Glutamatergic neuron (in vitro differentiated cells): ENCODE measurements at places on chromosomes 2 and 18. TPM values are rescaled to one million over a fixed set of nuclear protein-coding genes. Genes with fewer than 3 reads are reported as not detected.
A peak's percentile ranks its signal among the peaks of the same experiment; 100 is the strongest.

Gene SERPINB7
- total RNA-seq, result not detected

Gene CMPK2
- 0.81 TPM for total RNA-seq

Gene LRATD1
- total RNA-seq, result 19.4 TPM

Gene TWIST2
- total RNA-seq, result not detected

Gene AGFG1
- total RNA-seq, result 108 TPM

Gene PLB1
- not detected for total RNA-seq

GRCh38 chr2:38037757-38038621, 38.0 kb downstream of the CYP1B1 start:
- no peaks in the 10 kb centered on the region for H3K27me3 ChIP-seq
- no peaks in the 10 kb centered on the region for H3K4me1 ChIP-seq
- no peak overlapping the region for H3K27ac ChIP-seq
- peak; percentile 49 for DNase-seq
- no peaks in the 10 kb centered on the region for H3K36me3 ChIP-seq
- peak overlapping the region; percentile 36 for H3K4me3 ChIP-seq

GRCh38 chr2:23617811-23618215, 232.8 kb downstream of the KLHL29 start:
- peak overlapping the region; percentile 72 for H3K27ac ChIP-seq
- peak overlapping the region; percentile 78 for H3K4me3 ChIP-seq
- peaks cover 66% of the 10 kb centered on the region for H3K4me1 ChIP-seq
- DNase-seq, result no peak
- H3K27me3 ChIP-seq, result peaks cover 15% of the 10 kb centered on the region

- H3K27me3 ChIP-seq, result peaks cover 5% of the 10 kb centered on the region
- H3K27ac ChIP-seq, result no peak overlapping the region
- peaks cover 15% of the 10 kb centered on the region for H3K4me1 ChIP-seq
- no peak for DNase-seq
Measured at GRCh38 chr2:72133721-72134407, 13.8 kb downstream of the CYP26B1 start.

- no peak overlapping the region for H3K4me3 ChIP-seq
- H3K27me3 ChIP-seq, result no peaks in the 10 kb centered on the region
- H3K36me3 ChIP-seq, result peaks cover 3% of the 10 kb centered on the region
- peaks cover 2% of the 10 kb centered on the region for H3K4me1 ChIP-seq
- DNase-seq, result no peak
Measured at GRCh38 chr18:59085797-59086196, 53.9 kb upstream of the SEC11C start.

GRCh38 chr2:152962446-152962845, 244.0 kb downstream of the ARL6IP6 start:
- H3K4me3 ChIP-seq, result no peak overlapping the region
- no peaks in the 10 kb centered on the region for H3K36me3 ChIP-seq
- no peak overlapping the region for H3K27ac ChIP-seq
- no peaks in the 10 kb centered on the region for H3K4me1 ChIP-seq
- H3K27me3 ChIP-seq, result no peaks in the 10 kb centered on the region
- DNase-seq, result no peak

DNA sequence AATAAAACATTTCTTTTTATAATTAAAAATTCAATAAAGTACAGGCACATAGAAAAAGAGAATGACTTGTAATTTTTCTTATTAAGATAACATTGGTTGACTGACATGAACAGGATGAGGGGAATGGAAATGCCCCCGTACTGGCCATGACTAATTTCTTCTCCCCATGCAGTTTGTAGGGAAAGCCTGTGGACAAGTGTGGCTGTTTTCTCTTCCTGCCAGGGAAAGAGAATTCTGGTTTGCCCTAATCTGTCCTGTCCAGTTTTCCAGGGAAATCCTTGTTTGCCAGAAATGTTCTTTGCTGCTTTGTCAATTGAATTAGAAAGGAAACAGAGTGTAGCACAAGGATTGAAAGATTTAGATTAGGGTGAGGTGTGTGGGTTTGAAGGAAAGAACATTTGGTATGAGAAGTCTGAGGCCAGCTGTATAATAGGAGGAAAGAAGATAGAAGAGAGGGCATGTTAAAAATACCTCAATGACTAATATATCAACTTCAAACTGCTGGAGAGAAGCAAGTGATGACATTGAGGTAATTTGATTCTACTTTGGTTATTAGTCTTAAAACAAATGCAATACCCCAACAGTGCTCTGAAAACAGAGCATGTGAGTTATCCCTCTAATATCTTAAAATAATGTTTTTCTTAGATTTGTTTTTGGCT, 593.9 kb upstream of the ZNF804A start:
- H3K36me3 ChIP-seq, result no peaks in the 10 kb centered on the region
- no peak overlapping the region for H3K4me3 ChIP-seq
- no peaks in the 10 kb centered on the region for H3K27me3 ChIP-seq
- no peak for DNase-seq
- H3K4me1 ChIP-seq, result peaks cover 8% of the 10 kb centered on the region
- H3K27ac ChIP-seq, result no peak overlapping the region

DNA sequence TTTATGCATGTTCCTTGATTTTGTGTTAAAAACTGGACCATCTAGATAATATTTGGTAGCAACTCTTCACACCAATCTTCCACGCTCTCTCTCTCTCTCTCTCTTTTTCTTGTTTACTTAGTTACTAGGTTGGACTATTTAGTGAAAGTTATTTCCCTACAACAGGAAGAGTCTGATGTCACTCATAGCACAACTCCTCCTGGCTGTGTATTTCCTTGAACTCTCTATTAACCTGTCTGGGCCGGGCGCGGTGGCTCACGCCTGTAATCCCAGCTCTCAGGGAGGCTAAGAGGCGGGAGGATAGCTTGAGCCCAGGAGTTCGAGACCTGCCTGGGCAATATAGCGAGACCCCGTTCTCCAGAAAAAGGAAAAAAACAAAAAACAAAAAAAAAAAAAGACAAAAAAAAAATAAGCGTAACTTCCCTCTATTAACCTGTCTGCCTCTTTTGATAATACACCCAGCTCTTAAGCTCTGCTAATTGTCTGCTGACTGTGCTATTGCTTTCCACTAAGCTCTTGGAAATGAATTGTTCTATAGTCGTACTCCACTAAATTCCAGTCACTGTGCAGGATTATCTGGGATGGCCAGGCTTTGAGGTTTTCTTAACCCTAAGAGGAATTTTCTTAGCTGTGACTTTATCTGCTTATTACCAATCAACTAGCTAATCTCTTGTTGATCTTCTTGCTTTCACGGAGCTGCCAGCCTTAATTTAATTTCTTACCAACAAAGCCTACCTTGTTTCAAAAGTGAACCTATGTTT, 18.1 kb upstream of the CDH19 start:
- H3K27ac ChIP-seq, result no peak overlapping the region
- no peak overlapping the region for H3K4me3 ChIP-seq
- no peaks in the 10 kb centered on the region for H3K27me3 ChIP-seq
- no peak for DNase-seq

DNA sequence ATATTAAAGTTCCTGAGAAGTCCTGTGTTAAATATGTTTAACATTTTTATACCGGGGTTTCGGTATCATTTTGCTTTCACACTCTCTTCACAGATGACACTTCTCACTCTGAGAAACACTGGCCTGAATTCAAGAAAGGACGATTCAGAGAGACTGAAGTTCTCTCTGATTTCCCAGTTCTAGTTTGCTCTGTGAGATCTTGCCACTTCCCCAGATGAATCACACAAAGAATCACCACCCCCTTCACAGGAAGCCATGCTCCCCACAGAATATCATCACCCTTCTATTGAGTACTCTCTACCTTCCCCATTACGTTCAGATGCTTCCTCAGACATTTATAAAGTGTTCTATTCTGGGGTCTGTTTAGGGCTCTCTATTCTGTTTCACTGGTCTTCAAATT, 16.1 kb upstream of the CD207 start:
- no peak overlapping the region for H3K27ac ChIP-seq
- DNase-seq, result no peak
- no peaks in the 10 kb centered on the region for H3K36me3 ChIP-seq
- no peak overlapping the region for H3K4me3 ChIP-seq
- peaks cover 2% of the 10 kb centered on the region for H3K27me3 ChIP-seq

- H3K4me3 ChIP-seq, result no peak overlapping the region
- peaks cover 28% of the 10 kb centered on the region for H3K36me3 ChIP-seq
- no peak for DNase-seq
- H3K27ac ChIP-seq, result no peak overlapping the region
- no peaks in the 10 kb centered on the region for H3K4me1 ChIP-seq
Measured at GRCh38 chr2:148231858-148232257, 211.0 kb downstream of the MBD5 start.

DNA sequence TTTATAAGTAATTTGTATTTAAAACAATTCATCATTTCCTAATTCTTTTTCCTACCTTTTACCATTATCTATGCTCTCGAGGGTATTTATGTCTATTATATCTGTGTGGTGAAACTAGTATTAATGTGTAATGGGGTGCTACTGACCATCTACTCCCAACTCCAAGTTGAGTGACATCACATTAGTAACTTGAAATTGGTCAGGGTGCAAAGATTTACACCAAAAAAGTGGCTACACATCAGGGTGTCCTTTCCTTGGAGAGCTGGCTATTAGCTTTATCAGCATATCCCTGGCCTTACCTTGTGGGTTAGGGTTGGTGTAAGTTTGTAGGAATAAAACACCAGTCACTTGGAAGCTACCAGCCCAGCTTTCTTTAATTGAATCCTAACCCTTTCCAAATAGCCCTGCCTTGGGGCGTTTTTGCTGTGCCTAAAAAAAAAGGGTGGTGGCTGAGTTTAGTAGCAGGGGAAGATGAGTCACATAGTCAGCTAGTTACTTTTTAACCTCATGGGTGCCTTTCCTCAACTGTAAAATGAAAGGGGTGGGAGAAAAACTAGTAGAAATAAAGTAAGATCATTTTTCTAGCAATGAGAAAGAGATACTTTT, 14.0 kb downstream of the ANXA4 start:
- H3K27me3 ChIP-seq, result no peaks in the 10 kb centered on the region
- H3K4me3 ChIP-seq, result no peak overlapping the region
- no peaks in the 10 kb centered on the region for H3K4me1 ChIP-seq
- DNase-seq, result no peak
- no peaks in the 10 kb centered on the region for H3K36me3 ChIP-seq

DNA sequence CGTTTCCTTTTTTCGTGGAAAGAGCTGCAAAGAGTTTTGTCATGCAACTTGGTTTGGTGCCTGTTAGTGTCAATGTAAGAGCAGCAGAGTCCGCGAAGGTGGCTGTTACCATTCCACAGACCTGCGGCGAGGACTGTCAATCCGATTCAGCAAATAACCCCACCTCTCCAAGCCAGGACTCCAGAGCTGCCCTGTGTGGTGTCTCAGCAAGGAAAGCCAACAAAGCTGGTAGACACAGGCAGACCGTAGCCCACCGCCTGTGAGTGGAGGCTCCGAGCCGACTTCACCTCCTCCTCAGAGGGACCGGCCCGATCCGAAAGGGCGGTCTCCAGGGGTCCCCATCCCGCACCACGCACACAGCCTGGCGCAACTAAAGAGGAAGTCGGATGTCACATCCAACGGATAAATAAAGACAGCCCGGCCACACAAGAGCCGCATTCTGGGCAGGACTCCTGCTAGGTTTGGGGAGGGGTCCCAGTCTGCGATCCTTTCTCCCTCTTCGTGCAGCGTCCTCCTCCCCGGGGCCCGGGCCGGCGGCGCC, 819 bp downstream of the ANKRD44 start:
- peaks cover 6% of the 10 kb centered on the region for H3K4me1 ChIP-seq
- H3K36me3 ChIP-seq, result no peaks in the 10 kb centered on the region
- peak overlapping the region; percentile 80 for H3K27ac ChIP-seq
- H3K4me3 ChIP-seq, result peak overlapping the region; percentile 91

GRCh38 chr2:31365834-31366505, 48.6 kb downstream of the XDH start:
- H3K36me3 ChIP-seq, result no peaks in the 10 kb centered on the region
- H3K4me3 ChIP-seq, result no peak overlapping the region
- no peak overlapping the region for H3K27ac ChIP-seq
- DNase-seq, result no peak

GRCh38 chr18:31719363-31720006, 35.1 kb upstream of the B4GALT6 start:
- peaks cover 5% of the 10 kb centered on the region for H3K4me1 ChIP-seq
- peaks cover 10% of the 10 kb centered on the region for H3K36me3 ChIP-seq

GRCh38 chr2:5495586-5495985, 196.6 kb upstream of the SOX11 start:
- H3K27ac ChIP-seq, result no peak overlapping the region
- no peaks in the 10 kb centered on the region for H3K27me3 ChIP-seq
- H3K4me1 ChIP-seq, result peaks cover 17% of the 10 kb centered on the region
- H3K36me3 ChIP-seq, result no peaks in the 10 kb centered on the region
- no peak overlapping the region for H3K4me3 ChIP-seq
- DNase-seq, result no peak

DNA sequence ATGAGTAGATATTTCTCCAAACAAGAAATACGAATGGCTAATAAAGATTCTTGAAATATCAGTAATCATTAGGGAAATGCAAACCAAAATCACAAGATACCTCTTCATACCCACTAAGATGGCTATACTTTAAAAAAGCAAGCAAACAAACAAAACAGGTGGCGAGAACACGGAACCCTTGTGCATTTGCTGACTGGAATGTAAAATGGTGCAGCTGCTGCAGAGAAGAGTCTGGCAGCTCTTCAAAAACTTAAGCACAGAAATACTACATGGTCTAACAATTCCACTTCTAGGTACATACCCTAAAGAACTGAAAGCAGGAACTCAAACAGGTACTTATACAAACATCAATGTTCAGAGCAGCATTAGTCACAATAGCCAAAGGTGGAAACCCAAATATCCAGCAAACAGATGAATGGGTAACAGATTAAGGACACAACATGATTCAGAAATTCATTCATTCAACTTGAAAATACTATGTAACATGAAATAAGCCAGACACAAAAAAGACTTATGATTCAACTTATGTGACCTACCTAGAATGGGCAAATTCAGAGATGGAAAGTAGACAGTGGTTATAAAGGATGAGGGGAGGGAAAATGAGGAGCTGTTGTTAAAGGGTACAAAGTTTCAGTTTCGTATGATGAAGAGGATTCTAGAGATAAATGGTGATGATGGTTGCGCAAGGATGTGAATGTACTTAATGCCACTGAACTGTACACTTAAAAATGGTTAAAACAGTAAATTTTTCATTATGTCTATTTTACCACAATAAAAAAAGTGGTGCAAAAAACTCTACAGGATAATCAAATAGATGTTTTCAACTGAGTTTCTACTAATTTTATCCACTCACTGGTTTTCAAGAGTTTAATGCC, 26.9 kb upstream of the GPR75 start:
- H3K36me3 ChIP-seq, result no peaks in the 10 kb centered on the region
- no peaks in the 10 kb centered on the region for H3K4me1 ChIP-seq
- no peak overlapping the region for H3K4me3 ChIP-seq
- no peak for DNase-seq
